NCI-H2029 treated with DMSO at 0.1 percent for 48 hours (cell line): ENCODE measurements at places on chromosomes 1 and 21.

DNA sequence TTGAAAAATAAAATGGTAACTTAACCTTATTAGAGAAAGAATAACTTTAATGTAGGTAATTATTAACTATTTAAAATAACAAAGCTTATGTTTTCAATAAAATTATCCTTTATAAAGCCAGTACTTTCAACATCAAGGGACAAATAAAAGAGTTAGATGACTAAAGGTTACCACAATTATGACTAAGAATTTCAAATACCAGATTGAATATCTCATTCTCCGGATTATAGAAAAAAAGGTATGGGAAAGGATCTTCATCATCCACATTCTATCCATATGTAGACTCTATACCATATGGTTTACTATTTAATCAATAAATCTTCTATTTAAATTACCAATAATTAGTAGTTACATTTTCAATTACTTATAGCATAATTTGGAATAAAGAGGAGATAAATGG, 62.8 kb downstream of the TOR3A start:
- DNase-seq, result no peak

DNA sequence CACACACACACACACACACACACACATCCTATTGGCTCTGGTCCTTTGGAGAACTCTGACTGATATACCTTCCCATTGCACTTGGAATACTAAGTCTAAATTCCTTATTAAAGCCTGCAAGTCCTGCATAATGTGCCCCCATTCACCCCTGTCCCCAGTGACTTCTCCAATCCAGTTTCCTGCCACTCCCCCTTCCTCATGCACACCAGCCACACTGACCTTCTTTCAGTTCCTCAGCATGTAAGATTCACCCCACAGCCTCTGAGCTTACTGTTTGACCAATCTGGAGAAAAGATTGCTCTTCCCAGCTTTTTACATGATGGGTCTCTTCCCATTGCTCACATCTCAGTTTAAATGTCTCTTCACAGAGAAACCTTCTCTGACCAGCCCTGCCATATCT, 146.6 kb downstream of the TBX15 start:
- no peak for DNase-seq

DNA sequence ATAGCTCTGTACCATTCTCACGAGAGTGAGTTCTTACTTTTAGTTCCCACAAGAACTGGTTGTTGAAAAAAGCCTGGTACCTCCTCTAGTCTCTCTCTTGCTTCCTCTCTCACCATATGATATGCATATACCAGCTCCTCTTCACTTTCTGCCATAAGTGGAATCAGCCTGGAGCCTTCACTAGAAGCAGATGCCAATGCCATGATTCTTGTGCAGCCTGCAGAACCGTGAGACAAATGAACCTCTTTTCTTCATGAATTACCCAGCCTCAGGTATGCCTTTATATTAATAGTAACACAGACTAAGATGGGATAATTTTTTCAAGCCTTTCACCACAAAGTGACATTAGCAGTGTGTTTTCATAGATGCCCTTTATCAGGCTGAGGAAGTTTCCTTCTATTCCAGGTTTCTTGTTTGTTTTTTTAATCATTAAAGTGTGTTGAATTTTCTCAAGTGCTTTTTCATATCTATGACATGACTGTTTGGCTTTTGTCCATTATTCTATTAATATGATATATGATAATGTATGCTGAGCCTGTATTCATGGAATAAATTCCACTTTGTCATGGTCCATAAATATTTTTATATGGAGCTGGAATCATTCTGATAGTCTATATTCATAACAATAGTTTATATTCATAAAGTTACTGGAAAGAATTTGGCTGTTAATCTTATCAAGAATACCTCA, 40.7 kb upstream of the C1orf185 start:
- DNase-seq, result peak; percentile 73

- no peak for DNase-seq
These were observed 28.8 kb downstream of the DR1 start for GRCh38 chr1:93374334-93375106.

DNA sequence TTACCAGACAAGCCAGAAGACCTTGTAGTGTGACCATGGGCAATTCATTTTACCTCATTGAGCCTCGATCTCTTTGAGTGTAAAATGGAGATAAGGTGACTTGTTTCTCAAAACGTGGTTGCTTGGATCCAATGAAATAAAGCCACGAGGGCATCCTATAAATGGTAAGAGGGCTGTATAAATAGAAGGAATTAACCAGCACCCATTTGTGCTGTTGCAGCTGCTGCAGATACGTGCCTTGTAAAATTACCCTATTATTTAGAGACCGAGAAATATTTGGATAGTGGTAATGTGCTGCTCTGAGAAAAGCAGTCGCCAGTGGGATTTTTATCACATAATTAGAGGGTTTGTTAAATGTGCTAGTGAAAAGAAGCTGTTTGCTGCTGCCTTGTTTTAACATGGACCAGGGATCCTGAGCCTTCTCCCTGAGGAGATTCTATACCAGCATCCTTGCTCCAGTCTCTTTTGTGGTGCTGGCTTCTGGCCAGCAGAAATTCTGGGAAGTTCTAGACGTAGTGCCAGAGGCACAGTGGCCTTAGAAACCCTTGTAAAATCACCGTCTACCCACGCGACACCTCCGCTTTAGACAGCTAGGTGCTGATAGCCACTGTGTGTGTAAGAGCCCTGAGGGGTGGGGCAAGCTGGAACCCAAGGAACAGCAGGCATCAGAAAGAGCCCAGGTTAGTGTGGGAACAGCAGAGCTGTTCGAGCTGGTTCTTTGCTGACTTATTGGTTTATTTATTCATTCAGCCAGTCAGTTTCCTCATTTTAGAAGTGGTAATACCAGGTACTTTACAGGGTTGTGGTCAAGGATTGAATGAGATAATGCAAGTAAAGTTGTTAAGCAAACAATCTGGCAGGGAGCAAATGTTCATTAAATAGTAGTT, 137.5 kb downstream of the NOS1AP start:
- DNase-seq, result peak; percentile 91

- no peak for DNase-seq
These were observed 115.9 kb downstream of the CRYAA start for GRCh38 chr21:43284700-43285099.

GRCh38 chr1:164479242-164479641, 79.7 kb upstream of the PBX1 start:
- DNase-seq, result no peak

DNA sequence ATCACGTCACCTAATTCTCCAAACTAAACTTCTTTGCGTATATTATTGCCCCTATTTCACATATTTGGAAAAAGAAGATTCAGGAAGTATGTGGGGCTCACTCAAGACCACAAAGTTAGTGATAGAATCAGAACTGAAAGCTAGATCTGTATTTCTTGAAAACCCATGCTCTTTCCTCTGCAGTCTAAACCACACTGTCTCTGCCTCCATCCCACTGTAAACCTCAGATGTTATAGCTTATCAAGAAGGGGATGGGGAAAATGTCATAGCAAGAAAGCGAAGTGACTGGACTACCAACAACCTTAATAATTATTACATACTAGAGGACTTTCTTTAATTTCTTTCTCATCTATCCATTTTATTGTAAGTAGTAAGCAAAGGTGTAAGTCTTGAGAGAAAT, 257.7 kb upstream of the SGIP1 start:
- DNase-seq, result no peak

GRCh38 chr1:172605641-172606040, 53.3 kb upstream of the FASLG start:
- no peak for DNase-seq

DNA sequence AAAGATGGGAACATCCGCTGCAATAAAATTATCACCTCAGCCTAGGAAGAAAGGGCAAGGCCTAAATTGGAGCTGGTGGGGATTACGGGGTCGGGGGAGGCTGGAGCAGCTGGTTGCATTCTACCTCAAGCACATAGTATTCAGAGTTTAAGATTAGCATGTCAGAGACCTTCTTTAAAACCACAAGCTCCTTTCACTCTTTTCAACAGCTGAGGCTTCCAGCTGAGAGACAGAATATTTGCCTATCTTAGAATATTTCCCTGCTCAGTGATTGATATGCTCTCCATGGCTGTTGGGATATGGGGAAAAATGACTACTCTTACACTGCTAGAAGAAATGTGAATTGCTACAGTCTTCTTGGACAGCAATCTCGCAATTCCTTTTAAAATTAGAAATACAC, 248.6 kb downstream of the TBX15 start:
- no peak for DNase-seq

GRCh38 chr1:174828264-174828663, 171.5 kb upstream of the CACYBP start:
- no peak for DNase-seq

DNA sequence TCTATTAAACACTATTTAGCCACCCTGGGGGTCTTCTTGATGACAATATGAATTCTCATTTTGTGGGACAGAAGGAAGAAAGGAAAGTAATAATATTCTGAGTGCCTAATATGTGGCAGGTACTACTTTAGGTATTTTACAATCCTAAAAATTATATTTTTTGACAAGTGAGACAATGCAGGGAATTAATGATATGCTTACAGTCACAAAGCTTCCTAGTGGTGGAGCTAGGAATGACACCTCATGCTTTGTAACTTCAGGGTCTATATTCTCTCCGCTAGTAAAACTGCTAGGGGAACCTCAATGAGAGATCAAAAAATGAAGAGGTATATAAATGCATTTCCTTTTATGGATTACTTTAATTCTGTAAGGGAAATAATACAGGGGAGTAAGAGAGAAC, 44.3 kb downstream of the TPR start:
- no peak for DNase-seq

- no peak for DNase-seq
These were observed 47.0 kb downstream of the EXO1 start for GRCh38 chr1:241895013-241895412.

GRCh38 chr1:19055001-19055400, 98.5 kb upstream of the IFFO2 start:
- DNase-seq, result no peak

DNA sequence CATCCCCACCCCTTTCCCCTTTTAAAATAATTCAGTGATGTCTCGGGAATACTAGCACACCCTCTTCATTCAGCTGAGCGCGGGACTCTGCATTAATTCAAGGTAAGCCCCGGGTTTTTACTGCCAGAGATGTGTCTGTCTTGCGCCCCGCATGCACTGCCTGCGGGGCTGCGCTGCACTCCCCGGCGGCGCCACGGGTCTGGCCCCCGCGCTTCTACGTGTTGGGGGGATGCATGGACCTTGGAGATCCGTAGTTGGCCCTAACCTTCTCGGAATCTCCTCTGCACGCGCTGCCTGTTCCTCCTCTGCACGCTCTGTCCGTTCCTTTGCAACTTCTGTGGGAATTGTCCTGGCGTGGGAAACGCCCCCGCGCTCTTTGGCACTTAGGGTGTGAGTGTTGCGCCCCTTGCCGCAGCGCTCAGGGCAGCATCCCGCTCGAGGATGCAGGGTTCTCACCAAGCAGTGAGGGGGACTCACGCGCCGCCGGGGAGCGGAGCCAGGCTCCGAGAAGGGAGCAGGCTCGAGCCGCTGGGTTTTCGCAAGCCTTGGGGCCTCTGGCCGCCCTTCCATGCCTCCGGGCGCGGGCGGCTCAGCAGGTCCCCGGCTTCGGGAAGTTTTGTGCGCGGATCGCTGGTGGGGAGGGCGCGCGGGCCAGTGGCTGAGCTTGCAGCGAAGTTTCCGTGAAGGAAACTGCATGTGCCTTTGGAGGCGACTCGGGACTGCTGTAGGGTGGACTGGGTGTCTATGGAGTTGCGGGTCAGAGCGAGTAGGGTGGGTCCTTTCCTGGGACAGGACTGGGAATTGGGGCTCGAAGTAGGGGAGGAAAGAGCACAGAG, 165.1 kb upstream of the CACNA1E start:
- no peak for DNase-seq

- DNase-seq, result no peak
These were observed 25.6 kb downstream of the RGS1 start for GRCh38 chr1:192601143-192601542.

GRCh38 chr1:101474039-101474665, 237.3 kb downstream of the S1PR1 start:
- no peak for DNase-seq

DNA sequence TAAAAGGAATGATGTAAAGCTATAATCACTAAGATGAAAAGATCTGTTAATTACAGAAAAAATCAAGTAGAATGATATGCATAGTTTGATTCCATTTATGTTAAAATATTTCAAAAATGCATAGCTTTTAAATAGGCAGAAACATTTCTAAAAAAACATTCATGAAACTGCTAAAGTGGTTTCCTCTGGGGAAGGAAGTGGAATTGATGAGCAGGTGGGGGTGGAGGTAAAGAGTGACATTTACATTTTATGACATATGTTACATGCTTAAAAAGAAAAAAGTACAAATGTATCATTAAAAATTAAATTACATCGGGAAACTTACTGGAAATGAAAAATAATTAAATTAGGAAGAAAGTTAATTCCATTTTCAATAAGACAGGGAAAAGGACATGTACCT, 42.8 kb upstream of the JAK1 start:
- no peak for DNase-seq

- peak; percentile 64 for DNase-seq
These were observed 174.5 kb upstream of the RUNX1 start for GRCh38 chr21:35223480-35224156.

DNA sequence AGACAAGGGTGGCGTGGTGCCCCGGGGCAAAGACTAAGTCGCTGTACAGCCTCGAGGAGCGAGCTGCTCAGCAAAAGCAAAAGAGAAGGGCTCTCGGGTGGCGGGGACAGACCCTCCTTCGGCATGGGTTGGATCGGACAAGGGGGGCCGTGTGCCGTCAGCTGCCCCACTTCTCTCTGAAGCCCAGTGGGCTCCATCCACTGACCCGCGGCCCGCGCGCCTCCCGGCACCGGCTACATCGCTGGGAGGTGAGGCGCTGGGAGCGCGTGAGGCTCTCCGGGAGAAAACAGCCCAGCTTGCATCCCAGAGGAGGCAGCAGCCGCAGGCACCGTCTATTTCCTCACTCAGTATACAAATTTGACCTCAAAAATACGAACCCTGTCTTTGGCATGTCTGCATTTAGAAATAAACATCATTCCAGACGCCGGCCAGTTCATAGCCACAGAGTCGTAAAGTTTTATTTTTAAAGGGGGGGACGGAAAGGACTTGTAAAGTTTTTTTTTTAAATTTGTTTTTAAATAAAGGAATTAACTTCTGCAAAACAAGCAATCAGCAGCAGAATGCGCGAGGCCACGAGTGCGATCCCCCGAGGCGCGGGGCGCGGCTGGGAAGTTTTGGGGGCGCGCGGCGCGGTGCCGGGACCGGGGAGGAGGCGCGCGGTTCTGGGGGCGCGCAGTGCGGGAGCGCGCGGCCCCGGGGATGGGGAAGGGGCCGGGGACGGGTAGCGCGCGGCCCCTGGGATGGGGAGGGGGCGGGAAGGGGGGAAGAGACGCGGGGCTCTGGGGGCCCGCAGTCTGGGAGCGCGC, 689 bp upstream of the GPR137B start:
- no peak for DNase-seq
